ENCODE measurements at places on chromosomes 1 and 21.

GRCh38 chr1:207676153-207676552, 31.2 kb downstream of the CR1L start:
- ATAC-seq = no peak

GRCh38 chr21:43893536-43894205, 28.6 kb downstream of the AGPAT3 start:
- peak; percentile 20 for ATAC-seq

DNA sequence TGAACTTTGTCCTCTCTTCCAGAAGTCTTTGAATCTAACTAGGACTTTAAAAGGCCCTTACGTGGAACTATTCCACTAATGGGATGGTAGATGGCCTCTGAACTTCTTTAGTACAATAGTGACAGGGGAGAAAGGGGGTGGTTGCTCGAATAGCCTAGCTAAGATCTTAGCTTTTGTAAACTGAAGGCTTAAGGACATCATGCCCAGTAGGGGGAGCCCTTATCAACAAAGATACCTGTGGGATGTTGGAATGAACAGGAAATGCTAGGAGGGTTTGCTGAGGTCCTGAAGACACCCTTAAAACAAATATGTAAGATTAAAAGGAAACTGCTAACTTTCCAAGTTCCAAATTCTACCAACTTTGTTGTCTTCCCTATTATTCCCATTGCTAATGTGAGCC, 33.2 kb downstream of the NHLH2 start:
- peak; percentile 73 for ATAC-seq

- no peak for ATAC-seq
These were observed 31.8 kb upstream of the SLFNL1 start for GRCh38 chr1:41053316-41053715.

DNA sequence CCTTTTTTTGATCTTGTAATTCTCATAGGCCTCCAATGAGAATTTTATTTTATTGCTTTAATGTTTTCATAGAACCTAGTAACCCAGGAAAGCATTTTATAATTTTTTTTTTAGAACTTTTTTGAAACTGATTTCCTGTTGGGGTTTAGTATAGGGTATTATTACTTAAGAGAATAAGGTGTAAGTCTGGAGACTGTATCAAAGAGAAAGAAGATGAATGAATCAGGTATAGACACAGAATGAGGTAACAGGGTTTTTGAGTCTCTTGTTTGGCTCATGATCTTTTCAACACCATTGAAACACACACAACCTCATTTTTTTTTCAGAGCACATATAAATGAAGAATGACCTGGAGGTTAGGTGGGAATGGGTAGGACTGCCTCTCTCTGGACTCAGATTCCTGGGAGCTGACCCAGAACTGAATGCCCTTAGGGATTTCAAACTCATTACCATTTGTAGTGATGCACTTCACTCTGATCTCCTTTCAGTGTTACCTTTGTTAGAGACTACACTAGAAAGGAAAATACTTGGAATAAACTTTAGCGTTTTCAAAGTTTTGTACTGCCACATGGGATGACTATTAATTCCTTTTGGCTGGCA, 51.0 kb downstream of the EPB41 start:
- no peak for ATAC-seq

DNA sequence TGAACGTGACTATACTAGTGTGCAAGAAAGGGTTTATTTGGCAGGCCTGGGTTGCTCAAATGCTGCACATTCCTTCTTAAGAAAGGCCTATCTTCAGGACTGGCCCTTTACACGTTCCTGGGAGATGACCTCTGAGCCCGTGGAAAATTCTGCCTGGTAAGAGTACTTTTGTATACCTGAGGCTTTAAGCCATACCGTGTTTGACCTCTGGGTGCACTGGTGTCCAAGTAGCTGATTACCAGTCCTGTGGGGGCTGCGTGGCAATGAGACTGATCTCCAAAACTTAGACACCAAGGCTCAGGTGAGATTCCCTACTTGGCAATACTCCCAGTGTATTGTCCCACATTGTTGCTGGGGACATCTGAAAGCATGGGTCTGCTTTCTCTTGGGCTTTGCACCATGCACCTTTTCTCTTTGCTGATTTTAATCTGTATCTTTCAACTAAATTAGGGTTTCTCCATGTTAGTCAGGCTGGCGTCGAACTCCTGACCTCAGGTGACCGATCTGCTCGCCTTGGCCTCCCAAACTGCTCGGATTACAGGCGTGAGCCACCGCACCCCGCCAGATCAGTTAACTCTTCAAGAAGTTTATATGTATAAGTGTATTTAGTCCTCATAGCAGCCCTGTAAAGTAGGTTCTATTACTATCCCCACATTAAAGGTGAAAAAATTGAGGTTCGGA, 44.5 kb downstream of the TRIM33 start:
- ATAC-seq = no peak

DNA sequence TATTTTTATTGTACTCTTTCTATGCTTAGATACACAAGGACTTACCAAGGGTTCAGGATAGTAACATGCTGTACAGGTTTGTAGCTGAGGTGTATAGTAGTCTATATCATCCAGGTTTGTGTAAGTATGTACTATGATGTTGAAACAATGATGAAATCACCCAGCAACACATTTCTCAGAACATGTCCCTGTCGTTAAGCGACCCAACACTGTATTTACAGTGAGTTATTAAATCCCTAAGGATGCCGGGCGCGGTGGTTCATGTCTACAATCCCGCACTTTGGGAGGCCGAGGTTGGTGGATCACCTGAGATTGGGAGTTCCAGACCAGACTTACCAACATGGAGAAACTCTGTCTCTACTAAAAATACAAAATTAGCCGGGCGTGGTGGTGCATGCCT, 21.6 kb upstream of the RCOR3 start:
- no peak for ATAC-seq

- ATAC-seq = no peak
These were observed 88.8 kb downstream of the ST3GAL3 start for GRCh38 chr1:43796111-43796581.

Measured in esophagus mucosa (tissue), 1 donor.